ENCODE measurements at places on chromosomes 16 and 17.
A peak's percentile ranks its signal among the peaks of the same experiment; 100 is the strongest.

DNA sequence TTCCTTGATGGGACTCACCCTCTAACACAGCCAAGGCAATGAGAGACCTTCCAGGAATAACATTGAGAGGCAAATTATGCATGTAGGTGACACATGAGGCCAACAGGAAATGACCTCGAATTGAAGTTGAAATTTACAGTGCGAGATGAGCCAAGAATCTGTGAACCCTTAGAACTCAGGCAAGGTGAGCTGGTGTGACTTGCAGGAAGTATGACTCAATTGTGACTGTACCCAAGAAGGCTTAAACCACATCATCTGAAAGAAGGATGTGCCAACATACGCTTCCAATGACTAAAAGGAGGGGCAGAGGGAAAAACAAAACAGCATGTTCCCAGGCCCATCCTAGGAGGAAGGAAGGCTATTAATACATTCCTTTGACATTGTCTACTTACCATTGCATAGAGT is 44.8 kb downstream of the PITPNC1 start:
- peak; percentile 55 for DNase-seq

GRCh38 chr17:70168977-70169708 is at the start of gene KCNJ2:
KCNJ2 (plus strand) TSS chr17:70169532; CDS start chr17:70175040, 5,508 bp downstream.
- DNase-seq = peak; percentile 88

DNA sequence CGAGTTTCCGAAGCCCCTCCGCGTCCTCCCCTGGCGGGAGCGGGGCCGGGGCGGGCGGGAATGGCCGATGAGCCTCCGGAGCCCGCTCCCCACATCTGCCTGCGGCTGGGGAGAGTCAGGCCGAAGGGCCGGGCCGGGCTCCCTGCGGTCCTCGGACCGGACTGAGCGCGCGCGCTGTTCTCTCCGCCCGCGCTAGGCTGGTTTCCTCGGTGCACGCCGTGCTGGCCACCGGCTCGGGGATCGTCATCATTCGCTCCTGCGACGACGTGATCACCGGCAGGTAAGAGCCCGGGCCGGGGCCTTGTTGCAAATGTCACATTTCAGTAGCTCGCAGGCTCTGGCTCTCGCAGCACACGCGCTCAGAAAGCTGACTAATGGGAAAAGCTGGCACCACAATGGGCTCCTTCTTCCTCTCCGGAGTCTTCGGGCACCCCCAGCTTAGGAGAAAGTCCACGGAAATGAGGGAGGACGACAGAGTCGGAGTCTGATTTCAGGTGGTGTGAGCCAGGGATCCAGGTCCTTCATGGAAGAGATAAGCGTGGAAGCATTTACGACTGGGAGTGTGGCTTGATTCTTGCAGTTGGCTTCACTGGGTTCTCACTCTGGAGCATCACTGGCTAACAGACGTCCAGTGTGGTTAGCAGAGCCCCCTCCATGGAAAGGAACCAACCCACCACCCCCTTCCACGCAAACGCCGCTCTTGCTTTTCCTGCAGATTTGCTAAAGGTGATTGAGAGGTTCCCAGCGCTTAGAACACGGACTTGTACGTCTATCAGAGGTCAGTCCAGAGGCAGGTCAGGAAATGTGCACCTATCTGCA is 715 bp downstream of the TLCD3A start:
- peak; percentile 48 for DNase-seq

DNA sequence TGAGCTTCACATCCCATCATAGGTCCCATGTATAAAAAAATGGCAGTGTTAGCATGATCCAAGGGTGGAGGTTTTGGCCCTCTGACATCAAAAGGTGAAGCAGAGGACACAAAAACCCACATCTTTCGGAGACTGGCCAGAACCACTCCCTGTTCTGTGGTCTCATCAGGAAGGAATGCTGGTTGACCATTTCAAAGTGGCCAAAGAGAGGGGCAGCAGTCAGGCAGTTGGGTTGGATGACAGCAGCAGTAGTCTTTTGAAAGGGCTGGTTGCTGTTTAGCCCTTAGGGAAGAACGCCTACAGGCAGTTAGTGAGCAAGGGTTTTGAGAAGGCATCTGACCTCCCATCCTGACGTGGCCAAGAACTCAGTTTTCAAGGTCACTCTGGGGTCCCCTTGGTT is 40.5 kb downstream of the LCMT1 start:
- DNase-seq = no peak

GRCh38 chr16:51210087-51210486 is 59.0 kb upstream of the SALL1 start:
- no peak for DNase-seq

- DNase-seq = no peak
Observed at GRCh38 chr17:43882761-43883415, 24.4 kb downstream of the MPP2 start.

DNA sequence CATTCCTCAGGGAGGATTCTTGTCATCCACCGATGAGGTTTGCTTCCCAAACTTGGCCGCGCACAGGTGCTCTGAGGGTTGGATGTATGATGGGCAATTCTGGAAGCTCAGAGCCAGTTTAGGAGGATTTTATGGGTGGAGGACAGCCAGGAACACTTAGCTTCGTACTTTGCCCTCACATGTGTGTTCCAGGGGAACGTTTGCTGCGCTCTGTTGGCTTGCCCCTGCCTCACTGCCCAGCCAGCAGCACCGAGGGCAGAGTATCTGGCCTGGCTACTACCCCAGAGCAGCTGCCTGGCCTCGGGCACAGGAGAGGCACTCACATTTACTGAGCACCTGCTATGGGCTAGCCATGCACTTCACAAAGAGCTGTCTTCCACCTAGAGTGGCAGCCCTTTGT is 14.1 kb downstream of the SEZ6 start:
- no peak for DNase-seq

DNA sequence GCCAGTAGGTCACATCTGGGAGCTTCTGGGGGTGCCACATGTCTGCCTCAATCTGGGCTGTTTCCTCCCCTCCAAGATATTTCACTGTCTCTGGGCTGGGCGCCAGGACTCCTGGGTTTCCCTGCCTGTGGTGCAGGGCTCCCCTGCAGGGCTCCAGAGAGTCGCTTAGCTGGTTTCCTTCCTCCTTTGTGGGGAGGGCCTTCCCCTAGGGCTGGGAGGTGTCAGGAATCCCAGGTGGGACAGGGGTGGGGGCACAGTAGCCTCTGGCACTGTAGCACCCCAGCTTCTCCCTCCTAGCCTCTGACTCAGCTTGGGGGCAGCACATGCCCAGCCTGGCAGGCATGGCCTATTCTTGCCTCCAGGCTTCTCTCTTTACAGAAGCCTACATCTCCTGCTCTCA is 2.6 kb downstream of the RARA start:
- DNase-seq = peak; percentile 23

DNA sequence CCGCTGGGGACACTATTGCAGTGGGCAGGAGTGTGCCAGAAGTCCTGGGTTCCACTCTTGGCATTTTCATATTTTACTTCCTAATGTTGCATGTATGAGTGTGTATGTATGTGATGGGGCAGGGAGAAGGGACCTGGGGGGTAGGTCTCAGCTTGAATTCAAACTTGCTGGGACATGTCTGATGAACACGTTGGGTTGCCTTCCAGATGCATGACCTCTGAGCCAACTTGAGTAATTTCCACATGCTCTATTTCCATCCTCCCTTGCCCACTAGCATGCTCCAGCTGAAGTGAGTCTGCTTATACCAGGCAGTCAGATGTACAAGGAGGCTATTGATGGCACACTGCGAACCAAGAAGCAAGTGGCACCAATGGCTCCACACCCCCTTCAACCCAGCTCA is 32.9 kb upstream of the SRSF1 start:
- DNase-seq = no peak

DNA sequence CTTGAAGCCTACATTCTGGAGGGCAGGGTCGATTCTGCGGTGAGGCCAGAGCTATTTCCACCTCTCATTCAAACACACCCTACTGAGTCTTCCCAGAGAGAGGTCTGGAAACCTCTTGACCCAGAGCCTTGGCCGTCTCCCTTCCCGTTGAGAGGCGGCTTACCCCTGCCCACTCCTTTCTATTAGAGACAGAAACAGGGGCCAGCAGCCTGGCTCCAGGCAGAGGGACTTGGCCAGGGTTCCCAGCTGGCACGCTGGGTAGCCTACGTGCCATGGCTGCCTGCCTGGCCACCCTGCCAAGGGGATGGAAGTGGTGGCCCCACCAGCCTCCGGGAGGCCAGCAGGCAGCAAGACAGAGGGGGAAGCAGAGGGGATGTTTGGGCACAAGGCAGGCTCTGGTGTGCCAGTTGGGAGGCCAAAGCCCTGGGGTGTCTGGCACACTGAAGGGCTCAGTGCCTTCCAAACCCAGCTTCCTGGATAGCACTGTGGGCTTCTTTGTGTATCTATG is 6.0 kb downstream of the STAC2 start:
- no peak for DNase-seq

DNA sequence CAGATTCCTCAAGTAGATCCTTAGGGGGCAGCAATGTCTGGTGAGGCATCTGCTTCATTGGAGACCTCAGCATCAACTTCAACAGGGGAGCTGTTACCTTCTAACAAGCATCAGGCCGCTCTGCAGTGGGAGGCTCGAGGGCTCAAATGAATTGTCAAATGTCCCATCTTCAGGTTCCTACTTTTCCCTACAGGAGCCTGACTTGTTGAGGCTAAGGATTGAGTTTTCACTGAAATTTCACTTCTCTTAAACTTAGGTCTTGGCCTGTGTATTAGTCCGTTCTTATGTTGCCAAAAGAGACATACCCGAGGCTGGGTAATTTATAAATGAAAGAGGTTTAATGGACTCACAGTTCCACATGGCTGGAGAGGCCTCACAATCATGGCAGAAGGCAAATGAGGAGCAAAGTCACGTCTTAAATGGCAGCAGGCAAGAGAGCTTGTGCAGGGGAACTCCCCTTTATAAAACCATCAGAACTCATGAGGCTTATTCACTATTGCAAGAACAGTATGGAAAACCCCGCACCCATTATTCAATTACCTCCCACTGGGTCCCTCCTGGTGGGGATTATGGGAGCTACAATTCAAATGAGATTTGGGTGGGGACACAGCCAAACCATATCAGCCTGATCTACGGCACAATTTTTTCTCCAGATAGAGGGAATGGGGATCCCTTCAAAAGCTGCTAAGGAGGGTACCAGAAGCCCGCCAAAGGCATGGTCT is 5.1 kb upstream of the CD300LD start:
- DNase-seq = no peak

GRCh38 chr16:26736084-26736483 is 330.6 kb upstream of the C16orf82 start:
- DNase-seq = no peak

DNA sequence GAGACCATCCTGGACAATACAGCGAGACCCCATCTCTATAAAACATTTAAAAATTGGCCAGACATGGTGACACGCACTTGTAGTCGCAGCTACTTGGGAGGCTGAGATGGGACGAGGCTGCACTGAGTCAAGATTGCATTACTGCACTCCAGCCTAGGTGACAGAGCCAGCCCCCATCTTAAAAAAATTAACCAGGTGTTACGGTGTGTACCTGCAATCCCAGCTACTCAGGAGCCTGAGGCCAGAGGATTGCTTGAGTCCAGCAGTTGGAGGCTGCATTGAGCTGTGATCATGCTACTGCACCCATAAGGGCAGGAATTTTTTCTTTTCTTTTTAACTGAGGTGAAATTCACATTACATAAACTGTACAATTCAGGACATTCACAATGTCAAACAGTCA is 16.9 kb upstream of the TMC7 start:
- DNase-seq = no peak

DNA sequence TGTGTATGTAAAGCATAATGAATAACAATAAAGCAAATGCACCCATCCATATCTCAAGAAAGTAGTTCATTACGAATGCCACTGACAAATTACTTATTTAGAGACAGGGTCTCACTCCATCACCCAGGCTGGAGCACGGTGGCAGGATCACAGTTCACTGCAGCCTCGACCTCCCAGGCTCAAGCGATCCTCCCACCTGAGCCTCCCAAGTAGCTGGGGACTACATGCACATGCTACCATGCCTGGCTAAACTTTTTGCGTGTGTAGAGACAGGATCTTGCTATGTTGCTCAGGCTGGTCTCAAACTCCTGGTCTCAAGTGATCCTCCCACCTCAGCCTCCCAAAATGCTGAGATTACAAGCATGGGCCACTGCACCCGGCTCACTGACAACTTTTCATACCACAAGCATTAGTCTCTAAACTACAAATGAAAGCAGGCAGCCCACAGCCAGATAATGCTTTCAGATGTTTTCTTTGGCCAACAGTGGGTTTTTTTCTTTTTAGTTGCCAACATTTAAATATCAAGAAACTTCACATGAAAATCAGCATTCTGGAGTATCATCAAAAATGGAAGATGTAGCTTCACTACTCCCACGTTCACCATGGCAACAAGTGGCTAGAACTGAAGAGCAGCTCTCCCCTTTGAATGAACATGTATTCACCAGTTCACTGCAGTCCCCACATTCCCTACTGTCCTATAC is 7.7 kb downstream of the ARHGAP17 start:
- no peak for DNase-seq

- DNase-seq = no peak
Observed at GRCh38 chr17:8153525-8153956, 1.3 kb upstream of the PER1 start.

GRCh38 chr17:27526604-27527002 is 70.4 kb downstream of the KSR1 start:
- DNase-seq = no peak

DNA sequence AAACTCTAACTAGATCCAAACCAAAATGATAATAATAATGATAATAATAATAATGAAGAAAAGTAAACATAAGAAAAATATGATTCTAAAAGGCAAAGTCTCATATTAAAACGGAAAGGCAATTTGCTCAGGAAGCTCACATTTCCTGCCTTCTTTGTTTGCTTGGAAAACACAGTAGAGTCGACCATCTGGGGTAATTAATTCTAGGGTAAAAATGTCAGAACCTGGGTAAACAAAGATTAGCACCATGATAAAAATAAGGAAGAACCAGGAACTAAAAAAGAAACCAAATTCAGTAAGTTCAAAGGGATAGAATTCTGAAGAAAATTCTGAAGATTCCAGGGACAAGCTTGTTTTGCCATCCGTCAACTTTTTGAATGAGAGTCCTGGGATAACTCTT is 16.2 kb downstream of the KRABD2 start:
- DNase-seq = no peak

DNA sequence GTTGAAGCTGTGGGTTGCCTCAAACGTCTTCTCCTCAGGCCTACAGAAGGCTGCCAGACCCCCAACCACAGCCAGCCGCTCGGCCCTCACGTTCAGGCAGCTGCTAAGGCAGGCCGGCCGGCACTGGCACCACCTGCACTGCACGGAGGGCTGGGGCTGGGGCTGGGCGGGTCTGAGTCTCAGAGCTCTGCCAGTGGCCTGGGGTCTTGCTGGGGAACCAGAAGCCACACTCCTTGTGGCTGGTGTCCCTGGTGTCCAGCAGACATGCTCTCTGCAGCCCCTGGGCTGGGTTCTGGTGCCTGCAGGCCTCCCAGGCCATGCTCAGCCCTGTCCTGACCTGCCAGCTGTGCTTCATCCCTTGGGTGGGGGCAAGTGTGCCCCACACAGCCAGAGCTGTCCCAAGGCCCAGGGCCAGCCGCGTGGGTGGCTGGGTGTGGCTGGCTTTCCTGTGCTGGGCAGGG is 42.0 kb downstream of the BAHCC1 start:
- no peak for DNase-seq

All from GM13977 (cell line).